Fibroblast of the aortic adventitia (primary cell): ENCODE measurements at places on chromosomes 12 and 14.

GRCh38 chr12:130712346-130713065, 3.6 kb downstream of the RIMBP2 start:
- no peak for DNase-seq

- DNase-seq, result no peak
Measured at GRCh38 chr12:89372584-89373370, 20.5 kb upstream of the DUSP6 start.

DNA sequence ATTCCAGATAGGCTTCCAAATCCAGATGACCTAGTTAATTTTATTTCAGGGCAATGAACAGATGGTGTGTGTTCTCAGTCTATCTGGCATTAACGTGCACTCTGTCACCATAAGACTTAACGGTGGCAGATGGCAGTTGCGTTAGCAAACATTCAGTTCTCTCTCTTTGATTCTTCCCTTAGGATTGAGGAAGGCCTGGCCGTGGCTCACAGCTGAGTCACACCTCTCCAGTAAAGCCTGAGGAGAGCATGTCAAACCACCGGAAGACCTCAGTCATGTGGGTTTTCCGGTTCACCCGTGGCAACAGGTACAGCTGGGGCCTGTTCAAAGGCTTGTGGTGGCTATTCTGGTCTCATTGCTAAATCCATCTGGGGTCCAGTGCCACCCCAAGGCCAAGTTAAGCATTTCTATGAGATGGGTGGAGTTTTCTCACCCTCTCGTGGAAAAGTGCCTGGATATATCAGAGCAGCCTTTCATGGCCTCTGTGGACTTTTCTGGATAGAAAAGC, 545.1 kb upstream of the ATP2B1 start:
- peak; percentile 86 for DNase-seq

DNA sequence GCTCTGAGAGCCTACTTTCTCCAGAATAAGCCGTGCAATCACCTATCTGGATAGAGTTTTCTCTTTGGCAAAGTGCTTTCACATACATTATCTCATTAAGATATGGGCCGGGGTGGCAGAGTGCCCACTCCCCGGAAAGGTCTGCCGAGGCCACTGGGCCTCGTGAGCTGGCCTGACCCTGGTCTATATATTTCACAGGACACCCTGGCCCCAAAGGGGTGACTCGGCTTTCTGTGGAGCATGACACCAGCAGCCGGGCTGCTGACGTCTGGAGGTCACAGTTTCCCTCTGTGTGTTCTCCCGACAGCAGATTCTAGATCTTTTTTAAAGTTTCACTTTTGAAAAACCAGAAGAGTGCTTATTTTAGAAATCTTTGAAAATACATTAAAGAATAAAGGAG, 27.9 kb upstream of the ATP2A2 start:
- peak; percentile 40 for DNase-seq

DNA sequence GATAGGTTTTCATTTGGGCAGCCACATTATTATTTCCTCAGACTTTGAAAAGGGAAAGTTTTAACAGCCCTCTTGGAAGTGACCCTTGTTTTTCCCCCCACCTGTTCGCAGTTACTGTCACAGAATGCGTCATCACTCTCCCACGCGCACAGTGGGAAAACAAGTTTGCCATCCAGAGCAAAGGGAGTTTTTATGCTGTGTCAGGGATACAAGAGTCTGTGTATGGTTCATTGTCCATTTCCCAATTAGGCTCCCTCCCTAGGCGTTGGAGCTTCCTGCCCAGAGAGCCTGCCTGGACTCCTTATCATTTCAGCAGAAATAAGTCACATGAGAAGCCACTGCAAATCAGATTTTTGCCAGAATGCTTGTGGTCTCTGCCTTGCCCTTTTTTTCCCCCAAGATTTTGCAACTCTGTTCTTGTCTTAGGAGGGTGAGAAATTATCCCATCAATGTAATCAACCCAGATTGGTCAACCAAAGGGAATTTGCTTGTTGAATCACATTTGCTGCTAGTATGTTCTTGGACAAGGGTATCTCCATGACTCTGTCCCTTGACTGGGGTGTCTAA, 104.1 kb downstream of the IGF1 start:
- peak; percentile 23 for DNase-seq

DNA sequence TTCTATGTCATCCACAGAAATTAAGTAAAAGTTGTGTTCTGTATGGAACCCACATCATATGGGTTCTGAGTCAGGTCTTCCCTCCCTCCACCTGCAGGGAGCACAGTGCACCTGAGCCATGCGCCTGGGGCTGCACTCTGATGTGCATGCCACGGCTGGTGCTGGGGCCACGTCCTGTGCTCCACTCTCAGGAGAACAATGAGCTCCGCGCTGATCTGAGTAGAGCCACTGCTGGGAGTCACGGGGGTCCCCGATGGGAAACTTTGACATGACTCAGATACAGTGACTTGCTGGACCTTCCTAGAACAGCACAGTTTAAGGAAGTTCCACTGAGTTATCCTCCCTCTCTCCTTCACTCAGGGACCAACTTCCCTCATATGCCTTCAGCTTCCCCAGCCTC, 683.4 kb downstream of the TMEM121 start:
- no peak for DNase-seq

DNA sequence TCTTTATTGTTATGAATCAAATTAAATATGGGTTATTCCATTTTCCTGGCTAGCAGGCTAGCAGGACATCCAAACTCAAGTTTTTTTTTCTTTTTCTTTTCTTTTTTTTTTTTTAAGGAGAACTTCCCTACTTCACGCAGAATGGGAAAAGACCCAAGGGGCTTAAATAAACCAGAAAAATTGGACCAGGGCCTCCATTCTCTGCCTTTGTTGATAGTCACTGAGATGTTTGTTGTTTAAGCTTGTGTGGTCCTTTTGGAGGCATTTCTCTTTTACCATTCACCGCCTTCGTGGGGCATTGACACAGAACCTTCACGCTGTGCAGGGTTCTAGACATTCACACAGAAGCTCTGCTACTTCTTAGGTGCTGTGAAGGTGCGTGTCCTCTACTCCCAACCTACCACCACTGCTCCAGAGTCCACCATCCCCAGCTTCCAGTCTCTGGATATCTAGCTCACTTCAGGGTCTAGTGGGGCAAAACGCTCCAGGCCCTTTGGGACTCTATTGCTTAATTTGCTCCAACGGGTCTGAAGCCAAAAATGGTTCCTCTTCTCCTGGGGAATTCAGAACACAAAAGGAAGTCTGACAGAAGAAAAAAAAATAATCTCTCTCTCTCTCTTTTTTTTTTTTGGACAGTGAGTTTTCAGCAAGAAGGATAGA, 301.3 kb downstream of the AEBP2 start:
- DNase-seq, result no peak

GRCh38 chr12:94229902-94230301, 81.5 kb downstream of the PLXNC1 start:
- DNase-seq, result no peak

DNA sequence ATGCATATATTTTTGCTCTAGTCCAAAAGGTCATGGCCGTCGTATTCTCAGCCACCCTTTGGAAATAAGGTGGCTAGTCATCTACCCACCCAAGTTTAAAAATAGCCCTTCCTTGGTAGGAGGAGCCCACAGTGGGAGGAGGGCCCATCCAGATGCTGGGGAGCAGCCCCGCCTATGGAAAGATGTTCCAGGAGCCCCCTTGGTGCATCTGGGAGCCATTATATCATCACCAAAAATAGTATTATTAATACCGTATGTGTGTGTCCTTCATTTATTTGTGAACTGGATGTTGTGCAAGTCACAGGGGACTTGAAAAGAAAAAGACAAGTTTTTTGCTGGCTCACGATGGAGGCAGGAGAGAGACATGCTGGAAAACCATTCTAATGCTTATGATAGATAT, 34.0 kb downstream of the EMP1 start:
- peak; percentile 58 for DNase-seq

GRCh38 chr14:89442280-89442679, 25.2 kb upstream of the FOXN3 start:
- DNase-seq, result no peak

- no peak for DNase-seq
Measured at GRCh38 chr14:73774241-73774570, 60.0 kb upstream of the PNMA1 start.

DNA sequence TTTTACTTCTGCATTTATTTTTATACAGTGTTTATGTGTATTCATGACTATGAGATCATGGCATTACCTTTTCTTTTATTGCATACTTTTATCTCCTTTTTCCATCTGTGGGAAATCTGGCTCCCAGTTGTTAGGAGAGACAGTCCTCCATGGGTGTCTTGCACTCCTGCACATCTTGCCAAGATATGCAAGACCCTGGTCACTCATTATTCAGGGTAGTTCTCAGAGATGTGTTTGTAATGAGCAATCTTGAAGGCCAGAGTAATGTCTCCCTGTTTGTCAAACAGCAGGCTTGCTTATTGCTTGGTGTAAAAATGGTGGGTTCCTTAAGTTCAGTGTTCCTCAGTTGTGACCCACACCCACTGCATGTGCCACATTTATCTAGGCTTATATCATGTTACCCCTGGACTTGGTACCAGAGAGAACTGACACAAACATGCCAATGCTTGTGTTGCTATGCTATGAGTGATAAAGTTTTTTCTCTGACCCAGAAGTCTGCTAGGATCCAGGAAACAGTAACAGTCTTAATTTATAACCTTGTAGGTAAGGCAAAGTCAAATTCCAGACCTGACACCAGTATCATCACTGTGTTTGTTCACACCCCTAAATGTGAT, 36.8 kb downstream of the PPHLN1 start:
- DNase-seq, result no peak

- no peak for DNase-seq
Measured at GRCh38 chr14:55908106-55908505, 210.1 kb upstream of the PELI2 start.

- peak; percentile 45 for DNase-seq
Measured at GRCh38 chr12:90216815-90217214, 508.2 kb upstream of the ATP2B1 start.

- no peak for DNase-seq
Measured at GRCh38 chr14:21162081-21162480, 6.2 kb upstream of the OR5AU1 start.

DNA sequence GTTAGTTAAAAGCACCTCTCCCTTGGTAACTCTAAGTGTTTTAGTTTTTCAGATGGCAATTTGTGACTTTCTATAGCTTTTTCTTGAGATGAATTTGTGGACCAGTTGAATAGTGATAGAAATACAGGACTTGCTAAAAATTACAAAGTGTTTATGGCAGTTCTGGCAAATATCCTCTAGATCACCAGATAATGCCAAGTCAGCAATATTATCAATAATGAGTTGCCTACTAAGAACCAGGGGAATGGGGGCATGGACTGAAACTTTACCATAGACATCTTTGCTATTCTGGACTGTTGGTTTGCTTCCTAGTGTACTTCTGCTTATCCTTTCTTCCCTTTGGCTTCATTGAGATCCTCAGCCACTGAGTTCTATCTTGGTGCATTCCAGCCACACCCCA, 584.2 kb downstream of the DIO2 start:
- DNase-seq, result no peak

DNA sequence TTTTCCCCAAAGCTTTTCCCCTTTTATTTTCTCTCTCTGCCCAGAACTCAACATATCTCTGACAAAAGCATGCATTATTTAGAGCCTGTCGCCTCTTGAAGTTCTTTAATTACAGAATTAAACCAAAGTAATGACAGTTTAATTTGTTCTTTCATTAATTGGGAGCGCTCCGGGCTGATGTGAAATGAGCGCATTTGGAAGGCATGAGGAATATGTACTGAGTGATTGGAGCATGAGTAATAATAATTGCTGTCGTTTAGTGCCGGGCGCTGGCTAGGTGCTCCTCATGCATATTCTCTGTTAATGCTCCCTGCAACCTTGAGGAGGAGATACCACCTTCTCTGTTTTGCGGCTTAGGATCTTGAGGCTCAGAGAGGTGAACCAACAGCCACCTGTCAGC, 120.5 kb downstream of the SLC25A47 start:
- no peak for DNase-seq

- peak; percentile 35 for DNase-seq
Measured at GRCh38 chr14:32607399-32607798, 278.3 kb downstream of the AKAP6 start.

- no peak for DNase-seq
Measured at GRCh38 chr14:68426661-68427549, 366.0 kb downstream of the ZFP36L1 start.

GRCh38 chr12:127130506-127131124, 1136.4 kb upstream of the TMEM132C start:
- no peak for DNase-seq

GRCh38 chr14:67187826-67188225, 1.4 kb upstream of the GARIN2 start:
- peak; percentile 60 for DNase-seq

- no peak for DNase-seq
Measured at GRCh38 chr14:63840981-63841380, 11.8 kb upstream of the SYNE2 start.

GRCh38 chr14:92362781-92363235, 39.8 kb downstream of the SLC24A4 start:
- peak; percentile 22 for DNase-seq

- no peak for DNase-seq
Measured at GRCh38 chr12:108337235-108338223, 1.6 kb downstream of the CMKLR1 start.

DNA sequence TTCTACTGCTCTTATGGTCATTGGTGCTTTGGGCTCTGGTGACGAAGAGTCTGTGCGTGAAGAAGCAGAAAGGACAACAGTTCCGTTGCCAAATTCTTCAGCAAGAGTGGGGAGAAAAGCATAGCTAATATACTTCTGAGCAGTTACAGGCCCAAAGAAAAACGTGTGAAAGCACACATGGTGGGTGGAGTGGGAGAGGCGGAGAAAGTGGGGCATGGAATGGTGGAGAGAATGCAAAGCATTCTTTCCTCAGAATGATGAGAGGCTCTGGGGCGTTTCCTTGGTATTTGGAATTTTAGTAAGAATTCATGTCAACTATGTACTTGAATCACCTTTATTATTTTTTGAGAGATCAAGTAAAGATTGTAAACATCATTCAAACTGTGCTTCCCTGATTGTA, 396.1 kb downstream of the NAV3 start:
- no peak for DNase-seq

DNA sequence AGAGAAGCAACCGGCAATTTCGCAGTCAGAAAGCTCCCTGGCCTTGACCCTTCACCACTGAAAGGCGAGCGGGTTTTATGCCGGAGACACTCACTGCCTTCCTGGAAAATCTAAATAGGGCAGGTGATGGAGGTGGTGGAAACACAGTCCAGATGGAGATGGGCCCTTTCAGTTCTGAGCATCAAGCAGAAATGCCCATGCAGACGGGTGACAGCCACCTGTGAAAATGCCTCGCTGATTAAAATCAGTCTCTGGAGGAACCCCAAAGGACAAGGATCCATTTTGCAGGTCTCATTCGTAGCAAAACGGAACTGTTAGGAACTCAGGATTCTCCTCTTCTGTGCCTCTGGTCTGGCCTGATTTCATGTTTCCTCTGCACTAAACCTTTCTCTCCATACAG, 74.2 kb downstream of the FZD10 start:
- no peak for DNase-seq

- DNase-seq, result peak; percentile 50
Measured at GRCh38 chr14:36070031-36070719, 106.3 kb downstream of the PTCSC3 start.
